Gastrocnemius medialis (tissue), 4 donors: ENCODE measurements at places on chromosomes 1 and 21. TPM values are rescaled to one million over a fixed set of nuclear protein-coding genes. Genes with fewer than 3 reads are reported as not detected.
A peak's percentile ranks its signal among the peaks of the same experiment; 100 is the strongest.

DNA sequence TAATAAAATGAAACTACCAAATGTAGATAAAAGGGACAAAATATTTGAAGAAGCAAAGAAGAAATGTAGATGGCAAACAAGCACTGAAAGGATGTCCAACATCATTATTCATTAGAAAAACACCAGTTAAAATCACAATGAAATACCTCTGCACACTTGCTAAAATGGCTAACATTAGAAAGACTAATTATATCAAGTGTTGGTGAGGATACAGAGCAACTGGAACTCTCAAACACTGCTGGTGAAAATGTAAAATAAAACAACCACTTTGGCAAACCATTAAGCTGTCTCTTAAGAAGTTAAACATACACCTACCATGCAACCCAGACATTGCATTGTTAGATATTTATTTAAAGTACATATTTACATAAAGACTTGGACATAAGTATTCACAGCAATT lies 138.6 kb upstream of the FGGY start:
- H3K27me3 ChIP-seq = no peaks in the 10 kb centered on the region
- H3K4me3 ChIP-seq = no peak overlapping the region
- H3K4me1 ChIP-seq = peaks cover 12% of the 10 kb centered on the region
- H3K36me3 ChIP-seq = no peaks in the 10 kb centered on the region
- no peak for DNase-seq
- H3K27ac ChIP-seq = no peak overlapping the region

GRCh38 chr1:112793631-112794565 lies 78.8 kb upstream of the PPM1J start:
- no peak for DNase-seq
- no peak overlapping the region for H3K4me3 ChIP-seq

DNA sequence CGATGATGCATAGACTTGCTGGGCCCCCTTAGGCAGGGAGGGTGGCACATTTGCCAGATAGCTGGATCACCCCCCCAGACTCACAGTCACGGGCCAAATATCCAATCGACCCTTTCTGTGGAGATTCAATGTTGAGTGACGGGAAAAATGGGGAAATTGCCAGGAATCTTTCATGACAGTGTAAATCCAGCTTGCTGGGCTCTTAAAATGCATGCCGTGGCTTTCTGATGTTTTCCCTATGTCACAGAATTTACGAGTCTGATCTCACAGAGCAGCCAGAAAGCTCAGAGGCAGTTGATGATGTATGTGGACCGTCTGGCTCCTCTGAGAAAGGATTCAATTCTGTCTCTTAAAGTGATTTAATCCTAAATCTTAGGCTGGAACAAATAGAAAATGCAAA lies 150.1 kb upstream of the ZNF644 start:
- no peaks in the 10 kb centered on the region for H3K36me3 ChIP-seq
- H3K27me3 ChIP-seq = peaks cover 4% of the 10 kb centered on the region
- DNase-seq = no peak
- H3K4me3 ChIP-seq = no peak overlapping the region

GRCh38 chr1:31678681-31679080 lies 25.1 kb downstream of the COL16A1 start:
- DNase-seq = no peak
- H3K36me3 ChIP-seq = no peaks in the 10 kb centered on the region
- H3K27ac ChIP-seq = no peak overlapping the region

- no peaks in the 10 kb centered on the region for H3K36me3 ChIP-seq
- no peaks in the 10 kb centered on the region for H3K27me3 ChIP-seq
- no peak overlapping the region for H3K27ac ChIP-seq
- peaks cover 17% of the 10 kb centered on the region for H3K4me1 ChIP-seq
- DNase-seq = no peak
Observed at GRCh38 chr21:33658919-33659567, 16.7 kb downstream of the ITSN1 start.

The ARHGEF10L gene
- 85.8 TPM for total RNA-seq

DNA sequence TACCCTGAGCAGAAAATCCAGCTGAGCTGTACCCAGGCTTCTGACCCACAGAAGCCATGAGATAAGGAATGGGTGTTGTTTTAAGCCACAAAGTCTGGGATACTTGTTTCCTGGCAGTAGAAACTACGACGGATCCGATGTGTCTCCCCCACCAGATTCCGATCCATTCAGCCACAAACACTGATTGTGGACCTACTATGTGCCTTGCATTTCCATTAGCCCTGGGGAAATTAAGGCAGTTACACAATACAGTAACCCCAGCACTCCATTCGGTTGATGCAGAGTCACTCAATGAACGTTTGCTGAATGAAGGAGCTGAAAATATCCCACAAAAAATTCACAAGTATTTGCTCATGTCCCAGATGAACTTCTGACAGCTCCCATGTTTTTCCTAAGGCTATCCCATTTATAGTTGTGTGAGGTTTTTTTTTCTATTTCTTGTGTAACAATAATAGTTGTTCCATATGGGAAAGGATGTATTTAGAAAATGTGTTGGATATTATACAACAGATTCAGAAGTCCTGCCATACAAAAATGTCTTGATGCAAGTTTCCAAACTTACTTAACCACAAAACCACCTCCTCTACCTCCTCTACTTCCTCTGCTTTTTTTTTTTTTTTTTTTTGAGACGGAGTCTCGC lies 29.6 kb upstream of the KAZN start:
- DNase-seq = no peak
- H3K27me3 ChIP-seq = no peaks in the 10 kb centered on the region
- no peak overlapping the region for H3K4me3 ChIP-seq

DNA sequence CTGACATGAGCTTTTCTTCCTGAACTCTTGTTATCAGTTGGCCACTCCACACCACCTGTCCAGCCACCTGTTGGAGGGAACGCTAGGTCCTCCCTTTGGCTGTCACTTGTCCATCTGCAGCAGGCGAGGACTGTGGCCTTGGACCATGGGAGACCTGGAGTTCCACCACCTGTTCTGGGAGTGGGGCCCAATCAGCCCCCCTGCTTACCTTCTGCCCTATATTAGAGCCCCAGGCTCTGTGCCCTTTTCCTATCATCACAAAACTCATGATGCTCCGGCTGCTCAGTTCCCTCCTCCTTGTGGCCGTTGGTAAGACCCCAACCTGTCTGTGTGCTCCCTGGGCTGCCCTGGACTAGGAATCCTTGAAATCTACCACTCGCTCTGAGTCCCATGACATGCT lies at the start of gene CELA3A:
Gene CELA3A, plus strand, starts transcription at position 249 of the 400 bp plus-strand sequence. Its CDS starts 18 bp downstream, at position 267.
- no peak for DNase-seq
- no peak within 1 kb of the TSS for H3K4me3 ChIP-seq
- H3K27ac ChIP-seq = no peak within 1 kb of the TSS
- no peaks in the 10 kb centered on the region for H3K27me3 ChIP-seq

The TRIM67 gene
- not detected for total RNA-seq

The SPRR3 gene
- total RNA-seq = not detected

GRCh38 chr1:156365754-156366153 lies 3.3 kb upstream of the RHBG start:
- no peaks in the 10 kb centered on the region for H3K36me3 ChIP-seq
- DNase-seq = no peak
- no peak overlapping the region for H3K4me3 ChIP-seq
- H3K27me3 ChIP-seq = peaks cover 16% of the 10 kb centered on the region
- H3K27ac ChIP-seq = no peak overlapping the region

- H3K27me3 ChIP-seq = no peaks in the 10 kb centered on the region
- no peak overlapping the region for H3K27ac ChIP-seq
- H3K4me3 ChIP-seq = no peak overlapping the region
- H3K36me3 ChIP-seq = no peaks in the 10 kb centered on the region
Observed at GRCh38 chr1:153483776-153484175, 23.3 kb upstream of the S100A7 start.

- no peaks in the 10 kb centered on the region for H3K36me3 ChIP-seq
- H3K27me3 ChIP-seq = no peaks in the 10 kb centered on the region
- no peak overlapping the region for H3K4me3 ChIP-seq
- no peaks in the 10 kb centered on the region for H3K4me1 ChIP-seq
- no peak overlapping the region for H3K27ac ChIP-seq
Observed at GRCh38 chr1:216758161-216758560, 34.9 kb upstream of the ESRRG start.

DNA sequence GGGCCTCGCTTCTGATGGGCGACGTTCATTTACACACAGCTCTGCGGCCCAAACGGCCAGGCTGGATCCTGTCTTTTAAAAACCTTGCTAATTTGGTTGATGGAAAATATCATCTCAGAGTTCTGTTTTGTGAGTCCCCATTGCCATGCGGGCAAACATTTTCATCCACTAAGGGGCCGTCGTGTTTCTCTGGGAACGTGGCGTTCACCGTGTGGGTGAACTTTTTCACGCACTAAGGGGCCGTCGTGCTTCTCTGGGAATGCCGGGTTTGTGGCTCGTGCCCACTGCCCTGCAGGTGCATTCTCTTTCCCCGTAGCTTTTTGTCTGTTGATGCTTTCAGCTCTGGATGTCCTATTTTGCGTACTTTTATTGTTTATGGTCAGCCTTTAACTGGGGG lies 6.8 kb downstream of the COL18A1 start:
- no peak overlapping the region for H3K4me3 ChIP-seq

GRCh38 chr1:10614377-10615225 lies 139.9 kb downstream of the PEX14 start:
- no peak overlapping the region for H3K4me3 ChIP-seq
- no peaks in the 10 kb centered on the region for H3K36me3 ChIP-seq
- H3K27ac ChIP-seq = no peak overlapping the region

The PAPPA2 gene
- total RNA-seq = not detected

The GPX7 gene
- total RNA-seq = 13.0 TPM

The DSCAM gene
- not detected for total RNA-seq

The OLIG2 gene
- total RNA-seq = 0.10 TPM

GRCh38 chr1:8472668-8473067 lies 154.8 kb downstream of the SLC45A1 start:
- H3K27me3 ChIP-seq = no peaks in the 10 kb centered on the region
- no peak for DNase-seq
- no peak overlapping the region for H3K4me3 ChIP-seq
- no peaks in the 10 kb centered on the region for H3K36me3 ChIP-seq

DNA sequence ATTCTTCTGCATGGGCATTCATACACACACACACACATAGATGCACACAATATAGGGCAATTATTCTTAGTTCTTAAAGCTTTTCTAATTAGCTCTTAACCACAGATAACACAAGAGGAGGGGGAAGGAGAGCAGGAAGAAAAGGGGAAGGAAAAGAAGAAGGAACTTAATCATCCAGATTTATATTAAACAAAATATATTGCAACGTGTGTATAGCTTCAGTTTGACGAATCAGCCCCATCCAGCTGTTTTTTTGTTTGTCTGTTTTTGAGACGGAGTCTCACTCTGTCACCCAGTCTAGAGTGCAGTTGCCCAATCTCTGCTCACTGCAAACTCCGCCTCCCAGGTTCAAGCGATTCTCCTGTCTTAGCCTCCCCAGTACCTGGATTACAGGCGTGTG lies 21.7 kb upstream of the ANKRD13C start:
- DNase-seq = no peak
- no peaks in the 10 kb centered on the region for H3K27me3 ChIP-seq
- no peaks in the 10 kb centered on the region for H3K4me1 ChIP-seq
- H3K4me3 ChIP-seq = no peak overlapping the region
- no peaks in the 10 kb centered on the region for H3K36me3 ChIP-seq

DNA sequence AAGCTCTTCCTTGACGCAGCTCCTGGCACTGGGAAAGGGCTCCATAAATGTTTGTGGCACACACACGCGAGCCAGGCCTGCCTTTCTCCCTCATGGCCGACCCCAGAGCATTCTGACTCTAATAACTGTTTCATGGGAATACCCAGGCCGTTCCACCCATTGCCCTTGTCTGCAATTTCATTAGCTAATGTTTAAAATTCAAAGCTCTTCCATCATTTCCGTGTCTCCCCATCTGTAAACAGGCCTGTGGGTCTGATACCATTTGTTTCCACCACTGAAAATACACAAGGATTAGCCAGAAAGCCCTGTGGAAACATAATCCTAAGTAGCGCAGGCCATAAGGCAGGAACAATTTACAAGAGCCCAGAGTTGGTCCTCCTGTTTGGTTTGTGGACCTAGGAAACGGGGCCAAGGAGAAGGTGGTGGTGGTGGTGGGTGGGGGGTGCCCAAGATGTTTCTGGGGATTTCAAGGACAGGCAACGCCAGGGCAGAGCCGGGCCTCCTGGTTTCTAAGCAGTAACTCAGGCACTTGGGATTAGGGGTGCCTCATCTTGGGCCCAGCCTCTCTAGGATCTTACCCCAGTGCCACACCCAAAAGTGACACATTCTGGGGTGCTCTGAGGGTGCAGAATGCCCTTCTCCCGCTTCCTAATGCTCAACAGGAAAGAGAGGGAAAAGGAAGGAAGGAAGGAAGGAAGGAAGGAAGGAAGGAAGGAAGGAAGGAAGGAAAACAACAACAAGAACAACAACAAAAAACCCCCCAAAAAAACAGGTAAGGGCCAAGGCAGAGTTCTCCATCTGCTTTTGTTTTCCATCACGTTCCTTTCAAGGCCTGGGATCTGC lies 79.4 kb downstream of the SSBP3 start:
- no peak overlapping the region for H3K4me3 ChIP-seq
- H3K4me1 ChIP-seq = peaks cover 88% of the 10 kb centered on the region
- no peaks in the 10 kb centered on the region for H3K36me3 ChIP-seq
- no peaks in the 10 kb centered on the region for H3K27me3 ChIP-seq
- no peak for DNase-seq
- H3K27ac ChIP-seq = peak overlapping the region; percentile 79

GRCh38 chr1:21840981-21841380 lies 28.9 kb downstream of the LDLRAD2 start:
- H3K36me3 ChIP-seq = peaks cover 80% of the 10 kb centered on the region
- no peak for DNase-seq
- no peaks in the 10 kb centered on the region for H3K27me3 ChIP-seq
- H3K4me3 ChIP-seq = no peak overlapping the region
- H3K4me1 ChIP-seq = peaks cover 4% of the 10 kb centered on the region

GRCh38 chr1:43049481-43049880 lies 90.8 kb upstream of the SLC2A1 start:
- H3K4me3 ChIP-seq = no peak overlapping the region
- no peaks in the 10 kb centered on the region for H3K4me1 ChIP-seq
- H3K36me3 ChIP-seq = no peaks in the 10 kb centered on the region
- H3K27me3 ChIP-seq = no peaks in the 10 kb centered on the region

GRCh38 chr1:193438312-193438711 lies 251.9 kb upstream of the B3GALT2 start:
- H3K4me3 ChIP-seq = no peak overlapping the region
- no peaks in the 10 kb centered on the region for H3K27me3 ChIP-seq
- DNase-seq = no peak
- H3K36me3 ChIP-seq = no peaks in the 10 kb centered on the region
